Activated T-helper 1 cell treated with anti-CD3 and anti-CD28 coated beads, Interleukin-2, amount 50 U/mL, for 16 hours (primary cell): ENCODE measurements at places on chromosomes 13 and 19.
A peak's percentile ranks its signal among the peaks of the same experiment; 100 is the strongest.

- DNase-seq: no peak
Measured at GRCh38 chr13:114071410-114071809, 61.0 kb downstream of the RASA3 start.

GRCh38 chr19:35977446-35978222, 17.4 kb upstream of the SDHAF1 start:
- DNase-seq: no peak

GRCh38 chr19:56637976-56638555, 4.9 kb upstream of the SMIM17 start:
- DNase-seq: no peak

GRCh38 chr13:75305059-75305458, 176.9 kb downstream of the TBC1D4 start:
- DNase-seq: no peak

DNA sequence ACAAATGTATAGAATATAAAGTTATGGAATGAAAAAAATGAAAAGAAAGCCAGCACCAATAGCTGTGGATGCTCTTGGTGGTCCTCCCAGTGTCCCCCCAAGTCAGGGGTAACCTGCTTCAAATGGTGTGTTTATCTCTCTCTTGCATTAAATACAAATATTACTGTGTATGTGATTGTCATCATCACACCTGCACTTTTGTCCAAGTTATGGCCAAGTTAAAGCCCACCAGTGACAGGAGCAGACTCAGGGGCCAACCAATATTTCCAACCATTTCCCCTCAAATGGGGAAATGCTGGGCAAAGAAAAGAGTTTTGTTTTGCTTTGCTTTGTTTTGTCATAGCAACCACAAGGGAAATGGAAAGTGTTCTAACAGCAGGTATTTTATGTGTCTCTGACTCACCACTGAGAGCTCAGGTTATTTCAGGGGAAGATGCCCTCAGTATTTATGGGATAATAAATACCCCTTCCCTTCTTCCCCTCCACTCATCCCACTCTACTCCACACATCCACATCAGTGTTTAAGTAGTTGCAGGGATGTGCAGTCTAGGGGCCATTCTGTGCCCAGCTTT, 133.6 kb downstream of the COL4A1 start:
- DNase-seq: no peak

- peak; percentile 20 for DNase-seq
Measured at GRCh38 chr13:99658261-99658991, 157.2 kb downstream of the TM9SF2 start.

DNA sequence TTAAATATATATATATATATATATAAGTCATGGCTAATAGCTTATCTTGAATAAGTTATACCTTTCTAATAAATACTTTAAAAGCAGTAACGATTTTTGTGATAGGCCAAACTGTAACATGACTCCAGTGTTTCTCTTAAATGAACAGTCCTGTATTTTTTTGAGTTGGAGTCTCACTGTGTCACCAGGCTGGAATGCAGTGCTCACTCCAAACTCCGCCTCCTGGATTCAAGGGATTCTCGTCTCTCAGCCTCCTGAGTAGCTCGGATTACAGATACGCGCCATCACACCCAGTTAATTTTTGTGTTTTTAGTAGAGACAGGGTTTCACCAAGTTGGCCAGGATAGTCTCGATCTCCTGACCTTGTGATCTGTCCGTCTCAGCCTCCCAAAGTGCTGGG, 814.2 kb upstream of the SLITRK5 start:
- DNase-seq: no peak

- DNase-seq: no peak
Measured at GRCh38 chr19:28349604-28350003, 863.3 kb downstream of the UQCRFS1 start.

DNA sequence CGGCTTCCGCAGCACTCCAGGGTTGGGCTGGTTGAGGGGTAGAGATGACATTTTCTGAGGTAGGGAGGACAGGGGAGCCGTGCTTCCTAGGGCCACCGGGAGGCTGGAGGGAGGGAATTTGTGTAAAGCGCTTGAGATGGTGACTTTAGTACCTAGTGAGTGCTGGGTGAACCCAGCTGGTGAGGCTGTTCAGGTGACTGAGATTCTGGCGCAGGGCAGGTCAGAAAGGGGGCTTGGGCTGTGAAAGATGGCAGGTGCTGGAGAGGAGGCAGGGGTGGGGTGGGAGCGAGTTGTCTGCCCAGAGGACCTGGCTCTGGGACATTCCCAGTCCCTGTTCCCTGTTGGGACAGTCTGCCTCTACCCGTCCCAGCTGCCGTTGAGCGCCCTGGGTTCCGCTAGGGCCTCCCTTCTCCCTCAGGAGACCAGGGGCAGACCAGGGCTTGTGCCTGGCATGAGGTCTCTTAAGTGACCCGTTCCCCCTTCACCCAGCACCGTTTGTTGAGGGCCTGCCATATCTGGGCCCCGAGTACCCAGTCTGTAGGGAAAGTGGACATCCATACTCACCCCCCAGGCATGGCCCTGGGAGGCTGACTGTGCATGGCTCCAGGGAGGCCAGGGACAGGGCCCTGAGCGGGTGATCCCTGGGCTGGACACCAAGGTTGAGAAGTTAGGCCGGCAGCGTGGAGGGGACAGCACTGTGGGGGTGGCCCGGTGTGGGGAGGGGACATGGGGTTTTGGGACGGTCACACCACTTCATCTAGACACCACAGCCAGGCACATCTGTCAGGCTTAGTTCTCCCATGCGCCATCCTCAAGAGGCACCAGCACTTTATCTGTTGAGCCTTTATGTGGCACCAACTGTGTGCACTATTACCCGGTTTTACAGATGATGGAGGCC, 5.0 kb downstream of the PTOV1 start:
- no peak for DNase-seq

DNA sequence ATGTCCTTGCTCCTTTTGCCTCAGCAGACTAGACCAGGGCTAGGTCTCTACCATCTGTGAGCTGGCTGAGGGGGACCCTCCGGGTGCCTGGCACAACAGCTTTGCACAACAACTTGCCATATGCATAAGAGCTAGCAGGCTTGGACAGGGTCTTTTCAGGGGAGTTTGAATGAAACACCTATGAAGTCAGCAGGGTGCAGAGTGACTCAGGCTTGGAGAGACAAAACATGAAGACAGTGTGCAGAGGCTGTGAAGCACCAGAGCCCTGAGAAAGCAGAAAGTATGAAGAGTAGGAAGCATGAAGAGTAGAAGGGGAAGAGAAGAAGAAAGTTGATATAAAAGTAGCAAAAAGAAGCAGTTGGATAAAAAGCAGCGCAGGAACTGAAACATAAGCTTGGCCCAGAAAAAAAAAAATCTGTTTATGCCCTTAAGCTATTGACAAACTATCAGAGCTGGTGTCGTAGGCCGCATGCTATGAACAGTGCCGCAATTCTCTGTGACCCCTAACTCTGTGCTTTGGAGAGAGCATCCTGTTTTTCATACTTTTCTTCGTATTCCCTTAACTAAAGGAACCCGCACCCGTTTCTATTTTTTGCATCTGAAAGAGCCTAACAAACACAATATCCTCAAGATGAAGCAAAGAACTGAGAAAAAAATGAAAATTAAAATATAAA, 52.7 kb upstream of the FAM216B start:
- no peak for DNase-seq

DNA sequence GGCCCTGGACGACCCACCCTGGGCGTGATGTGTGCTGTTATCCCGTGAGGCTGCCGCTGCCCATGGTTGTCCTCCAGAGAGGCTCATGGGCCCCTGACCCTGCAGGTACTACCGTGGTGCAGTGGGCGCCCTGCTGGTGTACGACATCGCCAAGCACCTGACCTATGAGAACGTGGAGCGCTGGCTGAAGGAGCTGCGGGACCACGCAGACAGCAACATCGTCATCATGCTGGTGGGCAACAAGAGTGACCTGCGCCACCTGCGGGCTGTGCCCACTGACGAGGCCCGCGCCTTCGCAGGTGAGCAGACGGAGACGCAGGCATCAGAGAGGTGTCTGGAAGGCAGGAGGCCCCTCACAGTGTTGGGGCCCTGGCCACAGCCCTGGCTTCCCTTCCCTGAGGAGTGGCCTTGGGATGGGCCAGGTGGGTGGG, 11.1 kb upstream of the MARCHF2 start:
- no peak for DNase-seq

DNA sequence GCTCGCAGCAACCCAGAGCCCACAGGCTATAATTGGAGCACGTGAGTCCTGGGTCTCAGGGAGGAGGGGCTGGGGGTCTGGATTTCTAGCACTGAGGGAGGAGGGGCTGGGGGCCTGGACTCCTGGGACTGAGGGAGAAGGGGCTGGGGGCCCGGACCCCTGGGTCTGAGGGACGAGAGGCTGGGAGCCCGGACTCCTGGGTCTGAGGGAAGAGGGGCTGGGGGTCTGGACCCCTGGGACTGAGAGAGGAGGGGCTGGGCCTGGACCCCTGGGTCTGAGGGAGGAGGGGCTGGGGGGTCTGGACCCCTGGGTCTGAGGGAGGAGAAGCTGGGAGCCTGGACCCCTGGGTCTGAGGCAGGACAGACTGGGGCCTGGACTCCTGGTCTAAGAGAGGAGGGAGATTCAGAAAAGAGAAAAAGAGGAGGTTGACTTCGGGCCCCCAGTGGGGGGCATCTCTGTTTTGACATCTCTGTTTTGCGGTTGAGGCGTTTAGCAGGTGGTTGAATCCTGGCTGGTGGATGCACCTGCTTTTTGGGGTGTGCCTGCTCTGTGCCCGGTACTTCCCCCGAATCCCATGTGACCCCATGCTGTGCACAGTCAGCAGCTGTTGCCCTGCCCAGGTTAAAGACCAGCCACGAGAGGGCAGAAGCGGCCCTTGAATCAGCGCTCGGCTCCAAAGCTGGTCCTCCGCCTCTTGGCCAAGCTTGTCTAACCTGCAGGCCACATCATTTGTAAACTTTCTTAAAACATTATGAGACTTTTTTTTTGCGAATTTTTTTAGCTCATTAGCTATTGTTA, 10.5 kb downstream of the PVR start:
- DNase-seq: peak; percentile 32

GRCh38 chr13:57673197-57673596, 41.7 kb downstream of the PCDH17 start:
- DNase-seq: no peak

DNA sequence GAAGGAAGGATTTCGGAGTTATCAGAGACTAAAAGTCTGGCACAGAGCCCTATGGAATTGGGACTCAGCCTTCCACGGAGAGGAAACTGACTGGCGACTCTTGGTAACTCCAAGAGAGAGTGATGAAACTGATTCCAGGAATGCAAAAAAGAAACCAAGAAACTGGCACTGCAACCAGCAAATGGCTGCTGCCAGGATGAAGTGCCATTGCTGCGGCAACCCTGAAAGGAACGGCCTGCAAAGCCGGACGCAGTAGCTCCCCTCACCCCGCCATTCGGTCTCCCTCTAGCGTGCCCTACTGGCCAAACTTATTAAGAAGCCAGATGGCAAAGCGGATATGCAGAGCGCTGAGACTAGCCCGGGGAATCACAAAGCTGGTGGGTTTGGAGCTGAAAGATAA, 236.0 kb downstream of the PCDH9 start:
- DNase-seq: no peak
